ENCODE measurements at places on chromosomes 3 and 15.

- DNase-seq, result no peak
Measured at GRCh38 chr3:23704298-23704697, 101.5 kb upstream of the UBE2E1 start.

- DNase-seq, result no peak
Measured at GRCh38 chr15:30992249-30992864, 929 bp upstream of the MTMR10 start.

DNA sequence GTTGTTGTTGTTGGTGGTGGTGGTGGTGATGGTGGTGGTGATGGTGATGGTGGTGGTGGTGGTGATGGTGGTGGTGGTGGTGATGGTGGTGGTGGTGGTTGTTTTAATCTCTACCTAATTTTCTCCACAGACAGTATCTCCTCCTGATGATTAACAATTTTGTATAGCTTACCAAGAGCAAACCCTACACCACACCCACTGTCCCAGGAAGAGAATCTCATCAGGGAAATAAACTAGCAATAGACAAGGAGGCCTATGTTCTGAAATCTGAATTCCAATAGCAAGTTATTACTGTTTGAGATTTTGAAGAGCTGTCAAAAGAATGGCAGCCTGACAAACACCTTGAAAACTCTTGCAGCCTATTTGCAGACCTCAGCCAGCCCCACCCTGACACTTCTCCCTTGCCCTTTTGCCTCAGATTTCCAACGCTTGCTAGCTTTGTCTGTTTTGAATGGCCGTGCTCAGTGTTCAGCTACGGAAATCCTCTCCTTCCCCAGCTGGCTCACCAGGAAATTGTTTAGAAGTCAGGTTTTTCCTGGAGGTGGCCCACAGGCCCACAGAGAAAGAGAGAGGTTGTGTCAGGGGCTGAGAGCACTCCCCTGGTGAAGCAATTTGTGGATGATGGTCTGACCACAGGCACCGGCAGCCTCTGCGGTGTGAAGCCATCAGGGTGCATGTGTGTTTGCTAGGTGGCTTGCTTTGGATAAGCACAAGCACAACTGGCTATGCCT, 101.6 kb downstream of the MAGI1 start:
- DNase-seq, result no peak

GRCh38 chr15:26644948-26645347, 127.9 kb downstream of the GABRB3 start:
- no peak for DNase-seq

- no peak for DNase-seq
Measured at GRCh38 chr15:60527456-60527855, 48.5 kb upstream of the ICE2 start.

DNA sequence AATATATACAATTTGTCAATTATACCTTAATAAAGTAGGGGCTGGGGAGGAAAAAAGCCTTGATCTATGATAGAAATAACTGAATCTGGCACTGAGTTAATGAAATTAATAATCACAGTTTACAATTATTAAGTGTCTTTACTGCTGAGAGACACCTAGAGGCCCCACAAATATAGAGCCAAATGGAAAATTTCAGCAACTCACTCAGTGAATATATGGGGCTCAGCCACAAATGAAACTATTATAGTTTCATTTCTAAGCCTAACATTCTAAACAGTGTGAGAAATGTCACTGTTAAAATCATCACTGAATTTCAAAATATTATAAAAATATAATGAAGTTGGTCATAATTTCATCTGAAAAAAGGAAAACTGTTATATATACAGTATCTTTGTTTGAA, 40.3 kb downstream of the GNB4 start:
- DNase-seq, result no peak

DNA sequence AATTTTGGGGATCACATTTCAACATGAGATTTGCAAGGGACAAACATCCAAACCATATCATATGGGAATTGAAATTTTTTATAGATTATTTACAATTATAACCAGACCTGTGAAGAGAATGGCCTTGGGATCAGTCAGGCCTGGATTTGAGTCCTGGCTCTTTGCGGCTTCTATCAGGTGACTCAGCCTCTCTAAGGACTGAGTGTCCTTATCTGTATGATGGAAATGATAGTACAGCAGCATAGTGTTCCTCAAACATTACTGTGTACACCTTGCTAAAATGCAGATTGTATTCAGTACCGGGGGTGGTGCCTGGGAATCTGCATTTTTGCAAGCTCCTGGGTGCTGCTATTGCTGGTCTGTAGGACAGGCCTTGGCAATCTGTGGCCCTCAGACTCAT, 206.7 kb upstream of the PROK2 start:
- DNase-seq, result no peak

GRCh38 chr15:67089217-67090193, 24.1 kb downstream of the SMAD3 start:
- no peak for DNase-seq

DNA sequence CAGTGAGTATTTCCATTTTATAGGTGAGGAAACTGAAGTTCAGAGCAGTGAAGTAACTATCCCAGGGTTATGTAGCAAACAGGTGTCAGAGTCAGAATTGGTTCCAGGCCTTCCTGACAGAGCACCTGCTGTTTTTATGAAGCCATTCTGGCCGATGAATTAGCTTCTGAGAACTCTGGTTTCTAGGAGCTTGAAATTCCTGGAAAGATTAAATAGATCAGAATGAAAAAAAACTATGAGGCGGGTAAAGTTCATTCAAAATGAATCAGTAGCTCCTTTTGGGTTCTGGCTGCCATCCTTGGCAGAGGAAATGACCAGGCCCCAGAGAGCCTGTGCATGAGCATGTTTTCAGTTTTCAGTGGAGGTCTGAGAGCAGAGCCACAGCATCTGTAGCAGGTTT, 59.3 kb upstream of the CFAP161 start:
- no peak for DNase-seq

- no peak for DNase-seq
Measured at GRCh38 chr3:107106316-107106715, 270.9 kb upstream of the CCDC54 start.

GRCh38 chr3:113214917-113215595, 3.7 kb downstream of the BOC start:
- no peak for DNase-seq

GRCh38 chr15:62532367-62532766, 367.3 kb upstream of the C2CD4B start:
- DNase-seq, result no peak

GRCh38 chr3:52099001-52099401, 42.6 kb upstream of the DUSP7 start:
- no peak for DNase-seq

Measured in AG04450 (cell line).